Lower lobe of right lung (tissue), 2 donors: ENCODE measurements at places on chromosomes 5 and 9. TPM values are rescaled to one million over a fixed set of nuclear protein-coding genes. Genes with fewer than 3 reads are reported as not detected.

GRCh38 chr9:127943731-127944144, 6.1 kb upstream of the DPM2 start:
- peak; percentile 93 for DNase-seq
- no peak overlapping the region for H3K27ac ChIP-seq
- peaks cover 46% of the 10 kb centered on the region for H3K36me3 ChIP-seq
- no peaks in the 10 kb centered on the region for H3K27me3 ChIP-seq
- H3K4me1 ChIP-seq, result peaks cover 27% of the 10 kb centered on the region
- H3K4me3 ChIP-seq, result no peak overlapping the region

NPR3 gene
- total RNA-seq, result 35.8 TPM

DNA sequence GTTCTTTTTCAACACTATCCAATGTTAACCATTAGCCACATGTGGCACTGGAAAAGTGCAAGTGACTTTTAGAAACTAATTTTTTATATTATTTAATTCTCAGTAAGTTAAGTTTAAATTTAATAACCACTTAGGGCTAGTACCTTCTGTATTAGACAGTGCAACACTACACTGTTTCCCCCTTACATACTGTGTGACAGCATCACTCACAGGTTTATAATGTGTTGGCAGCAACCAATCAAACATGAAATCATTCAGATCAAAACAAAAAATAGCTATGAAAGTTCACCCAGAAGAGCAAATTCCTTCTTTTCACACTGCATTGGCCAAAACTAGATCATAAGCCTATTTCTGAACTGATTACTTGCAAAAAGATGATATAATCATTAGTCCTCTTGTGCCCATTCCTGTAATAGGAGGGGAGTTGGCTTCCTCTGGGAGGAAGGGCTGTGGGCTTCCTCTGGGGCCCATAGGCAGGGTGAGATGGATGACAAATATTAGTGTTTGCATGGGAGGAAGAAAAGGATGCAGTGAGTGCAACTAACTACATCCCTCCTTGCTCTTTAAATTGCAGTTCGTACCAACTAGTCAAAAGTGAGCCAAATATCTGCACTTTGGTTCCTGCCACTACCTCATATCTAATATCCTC, 708.1 kb upstream of the RGMB start:
- DNase-seq, result no peak
- H3K4me1 ChIP-seq, result no peaks in the 10 kb centered on the region
- no peaks in the 10 kb centered on the region for H3K27me3 ChIP-seq
- no peak overlapping the region for H3K27ac ChIP-seq

GRCh38 chr5:128778474-128778873, 186.8 kb upstream of the SLC27A6 start:
- no peaks in the 10 kb centered on the region for H3K36me3 ChIP-seq
- no peak for DNase-seq
- no peak overlapping the region for H3K27ac ChIP-seq
- no peak overlapping the region for H3K4me3 ChIP-seq
- no peaks in the 10 kb centered on the region for H3K27me3 ChIP-seq
- H3K4me1 ChIP-seq, result no peaks in the 10 kb centered on the region

PCDHB16 gene
- total RNA-seq, result 2.6 TPM

DNA sequence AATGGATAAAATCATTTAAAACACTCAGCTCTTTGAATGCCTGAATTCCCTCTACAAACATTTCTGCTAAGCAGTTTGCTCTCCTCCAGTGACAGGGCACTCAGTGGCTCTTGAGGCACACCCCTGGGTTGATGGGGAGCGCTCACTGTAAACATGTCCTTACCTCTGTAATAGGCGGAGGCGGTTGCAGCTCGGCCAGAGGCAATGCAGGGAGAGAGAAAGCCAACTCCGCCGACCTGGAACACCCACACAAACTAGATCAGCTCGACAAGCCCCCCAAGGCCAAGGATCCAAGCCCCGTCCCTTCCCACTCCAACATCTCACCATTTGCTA, 329 bp downstream of the CDC23 start:
- peaks cover 16% of the 10 kb centered on the region for H3K4me1 ChIP-seq
- peak overlapping the region; percentile 99 for H3K4me3 ChIP-seq
- no peaks in the 10 kb centered on the region for H3K27me3 ChIP-seq
- peak overlapping the region; percentile 88 for H3K27ac ChIP-seq

PCDHGA2 gene
- total RNA-seq, result 2.7 TPM

KCNMB1 gene
- 2.5 TPM for total RNA-seq

DNA sequence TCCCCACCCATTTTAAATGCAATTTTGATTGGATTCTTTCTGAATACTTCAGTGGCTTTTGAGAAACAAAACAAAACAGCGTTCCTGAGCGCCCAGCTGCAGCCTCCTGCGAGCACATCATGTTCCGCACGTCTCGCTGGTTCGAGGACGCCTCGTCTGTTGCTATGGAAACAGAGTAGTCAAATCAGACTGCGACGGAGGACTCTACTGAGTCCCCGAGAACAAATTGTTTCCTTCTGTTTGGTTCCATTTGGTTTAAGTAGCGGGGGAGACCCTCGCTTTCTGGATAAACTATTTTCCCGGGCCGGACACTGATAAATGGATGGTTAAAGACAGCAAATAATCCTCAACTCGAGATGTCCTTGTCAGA, 69.0 kb downstream of the SLC28A3 start:
- H3K4me1 ChIP-seq, result no peaks in the 10 kb centered on the region
- peak; percentile 62 for DNase-seq
- H3K27me3 ChIP-seq, result peaks cover 7% of the 10 kb centered on the region
- H3K36me3 ChIP-seq, result no peaks in the 10 kb centered on the region
- H3K27ac ChIP-seq, result no peak overlapping the region

- H3K4me3 ChIP-seq, result no peak overlapping the region
- H3K36me3 ChIP-seq, result peaks cover 89% of the 10 kb centered on the region
- peaks cover 20% of the 10 kb centered on the region for H3K4me1 ChIP-seq
Observed at GRCh38 chr9:123070198-123070597, 36.7 kb downstream of the GPR21 start.

GRCh38 chr9:133256686-133257091, 18.3 kb downstream of the ABO start:
- peaks cover 20% of the 10 kb centered on the region for H3K4me1 ChIP-seq
- no peak overlapping the region for H3K27ac ChIP-seq
- no peak overlapping the region for H3K4me3 ChIP-seq

DNA sequence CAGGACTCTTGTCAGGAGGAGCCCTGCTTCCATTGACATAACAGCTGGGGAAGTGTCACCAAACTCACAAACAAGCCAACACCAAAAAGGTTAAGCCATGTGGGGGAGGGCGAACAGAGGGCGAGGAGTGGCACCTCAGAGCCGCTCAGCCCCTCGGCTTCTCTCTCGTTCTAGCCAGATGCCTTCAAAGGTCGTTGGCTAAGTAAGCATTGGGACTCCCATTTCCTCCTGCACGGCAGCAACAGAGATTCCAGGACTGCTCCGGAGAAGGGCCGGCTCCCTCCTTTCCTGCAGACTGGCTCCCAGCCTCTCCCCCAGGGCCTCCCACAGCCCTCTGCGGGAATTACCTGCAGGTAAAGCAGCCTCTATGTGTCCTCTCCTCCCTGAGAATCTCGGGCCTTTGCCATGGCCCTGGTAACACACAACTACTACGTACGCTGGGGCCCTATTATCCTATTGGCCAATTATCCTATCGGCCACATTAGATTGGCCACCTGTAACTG, 52.1 kb upstream of the RNU6ATAC start:
- no peaks in the 10 kb centered on the region for H3K36me3 ChIP-seq
- DNase-seq, result peak; percentile 25
- H3K27me3 ChIP-seq, result no peaks in the 10 kb centered on the region

DNA sequence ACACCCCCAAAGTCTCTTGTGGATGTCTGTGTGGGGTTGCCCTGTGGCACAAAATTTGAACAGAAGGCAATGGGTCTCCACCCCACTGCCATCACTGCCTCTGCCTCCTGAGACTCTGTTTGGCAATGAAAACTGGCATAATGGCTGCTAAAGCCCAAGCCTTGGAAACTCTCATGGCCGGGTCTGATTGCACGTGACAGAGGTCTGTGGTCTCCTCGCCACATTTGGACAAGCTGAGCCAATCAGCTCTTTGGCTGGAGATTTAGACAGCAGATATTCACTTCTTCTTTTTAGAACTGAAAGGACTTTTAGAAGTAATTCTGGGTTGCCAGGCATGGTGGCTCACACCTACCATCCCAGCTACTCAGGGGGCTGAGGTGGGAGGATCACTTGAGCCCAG, 5.5 kb downstream of the GGTA1 start:
- H3K4me1 ChIP-seq, result peaks cover 18% of the 10 kb centered on the region
- H3K27ac ChIP-seq, result peak overlapping the region; percentile 41
- no peaks in the 10 kb centered on the region for H3K27me3 ChIP-seq

GRCh38 chr9:89160806-89161205, 17.8 kb downstream of the SHC3 start:
- no peaks in the 10 kb centered on the region for H3K27me3 ChIP-seq
- H3K4me3 ChIP-seq, result no peak overlapping the region
- DNase-seq, result no peak
- H3K36me3 ChIP-seq, result no peaks in the 10 kb centered on the region
- H3K4me1 ChIP-seq, result no peaks in the 10 kb centered on the region

CSF1R gene
- 78.2 TPM for total RNA-seq

DNA sequence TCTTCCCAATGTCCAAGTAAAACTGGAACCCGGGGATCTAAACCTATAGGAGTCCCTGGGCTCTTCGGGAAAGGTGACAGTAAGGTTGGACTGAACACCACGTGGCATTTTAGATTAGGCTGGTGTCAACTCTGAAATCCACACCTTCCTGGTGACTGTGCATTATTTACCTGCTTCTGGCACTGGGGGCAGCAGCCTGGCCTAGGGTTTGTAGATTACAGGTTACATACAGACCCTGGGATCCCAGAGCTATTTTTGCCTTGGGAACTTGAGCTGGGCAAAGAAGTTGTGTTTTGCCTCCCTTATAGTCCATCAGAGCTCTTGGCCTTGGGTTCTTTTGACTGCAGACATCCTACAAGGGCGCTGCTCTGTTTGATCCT, 173.2 kb downstream of the DAB2IP start:
- no peak overlapping the region for H3K27ac ChIP-seq
- DNase-seq, result no peak
- no peaks in the 10 kb centered on the region for H3K27me3 ChIP-seq
- no peaks in the 10 kb centered on the region for H3K36me3 ChIP-seq
- no peaks in the 10 kb centered on the region for H3K4me1 ChIP-seq

DNA sequence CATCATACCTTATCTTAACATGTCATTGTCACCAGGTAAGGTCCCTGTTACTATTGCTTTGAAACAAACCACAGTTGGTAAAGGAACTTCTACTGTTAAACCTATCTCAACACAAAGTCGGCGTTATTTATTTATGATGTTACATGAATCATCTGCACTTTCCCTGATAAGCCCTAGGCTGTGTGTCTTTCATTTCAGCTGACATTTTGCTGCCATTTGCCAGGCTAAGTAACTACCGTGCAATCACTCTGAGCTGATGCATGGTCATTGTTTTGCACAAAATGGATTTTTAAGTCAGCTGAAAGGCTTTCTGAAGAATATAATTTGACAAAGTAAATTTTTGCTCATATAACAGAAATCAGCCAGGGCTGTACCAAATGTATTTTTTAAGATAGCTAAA, 546.5 kb downstream of the ZNF608 start:
- H3K27me3 ChIP-seq, result no peaks in the 10 kb centered on the region
- no peaks in the 10 kb centered on the region for H3K36me3 ChIP-seq
- no peaks in the 10 kb centered on the region for H3K4me1 ChIP-seq
- no peak overlapping the region for H3K27ac ChIP-seq

DNA sequence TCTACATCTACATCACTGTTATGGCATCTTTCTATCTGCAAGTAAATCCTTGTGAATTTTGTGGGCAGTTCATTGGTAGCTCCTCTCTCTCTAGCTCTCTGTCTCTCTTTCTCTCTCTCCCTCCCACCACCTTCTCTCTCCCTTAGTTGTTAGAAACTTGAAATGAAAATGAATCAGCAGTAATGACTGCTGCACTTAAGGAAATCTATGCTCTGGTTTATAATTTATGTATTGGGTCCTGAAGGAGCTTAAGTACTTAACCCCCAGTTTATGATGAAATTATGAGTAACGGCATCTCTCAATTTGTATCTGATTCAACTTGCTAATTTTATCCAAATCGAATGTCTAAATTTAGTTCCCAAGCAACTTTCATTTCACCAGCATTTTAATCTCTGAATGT, 52.0 kb upstream of the PTGER4 start:
- H3K4me1 ChIP-seq, result no peaks in the 10 kb centered on the region
- H3K4me3 ChIP-seq, result no peak overlapping the region
- no peaks in the 10 kb centered on the region for H3K36me3 ChIP-seq
- H3K27me3 ChIP-seq, result no peaks in the 10 kb centered on the region

PLEKHG4B gene
- total RNA-seq, result 2.7 TPM

SPINK7 gene
- total RNA-seq, result not detected

DNA sequence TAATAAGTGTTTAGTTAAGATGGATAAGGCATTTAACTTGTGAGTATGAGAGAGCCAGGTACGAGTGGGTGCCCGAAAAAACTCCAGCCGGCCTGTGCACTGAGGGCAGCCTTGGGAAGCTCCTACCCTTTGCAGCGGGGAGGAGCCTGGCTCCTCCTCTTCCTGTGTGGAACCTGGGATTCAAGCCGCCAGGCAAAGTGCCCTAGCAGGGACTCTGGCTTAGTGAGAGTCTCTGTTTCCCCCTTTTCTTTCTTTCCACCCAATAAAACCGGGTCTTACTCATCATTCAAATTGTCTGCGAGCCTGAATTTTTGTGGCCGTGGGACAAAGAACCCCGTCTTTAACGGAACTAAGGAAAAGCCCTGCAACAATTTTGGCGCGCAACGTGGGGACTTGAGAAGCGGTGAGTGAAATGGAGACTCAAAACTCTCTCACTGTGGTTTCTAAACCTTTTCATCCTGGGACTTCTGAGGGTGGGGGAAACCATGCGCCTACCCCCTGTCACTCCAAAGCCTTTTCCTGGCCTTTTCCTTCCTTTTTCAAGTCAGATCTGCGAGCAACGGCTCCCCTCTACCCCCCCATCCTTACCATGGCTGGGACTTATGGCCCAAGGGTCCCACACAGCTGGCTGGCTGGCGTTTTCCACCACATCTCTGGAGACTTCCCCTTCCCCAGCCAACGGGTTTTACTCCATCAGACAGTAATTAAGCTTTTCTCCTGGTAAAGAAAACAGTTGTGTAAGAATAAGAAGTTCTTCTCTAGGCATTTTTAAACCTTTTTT, 535.7 kb upstream of the ACO1 start:
- H3K27me3 ChIP-seq, result no peaks in the 10 kb centered on the region
- DNase-seq, result peak; percentile 25

- no peak for DNase-seq
- H3K27me3 ChIP-seq, result no peaks in the 10 kb centered on the region
- H3K27ac ChIP-seq, result no peak overlapping the region
- no peaks in the 10 kb centered on the region for H3K36me3 ChIP-seq
- H3K4me1 ChIP-seq, result no peaks in the 10 kb centered on the region
Observed at GRCh38 chr5:31585895-31586270, 53.0 kb upstream of the PDZD2 start.

RUSC2 gene
- total RNA-seq, result 23.6 TPM

DNA sequence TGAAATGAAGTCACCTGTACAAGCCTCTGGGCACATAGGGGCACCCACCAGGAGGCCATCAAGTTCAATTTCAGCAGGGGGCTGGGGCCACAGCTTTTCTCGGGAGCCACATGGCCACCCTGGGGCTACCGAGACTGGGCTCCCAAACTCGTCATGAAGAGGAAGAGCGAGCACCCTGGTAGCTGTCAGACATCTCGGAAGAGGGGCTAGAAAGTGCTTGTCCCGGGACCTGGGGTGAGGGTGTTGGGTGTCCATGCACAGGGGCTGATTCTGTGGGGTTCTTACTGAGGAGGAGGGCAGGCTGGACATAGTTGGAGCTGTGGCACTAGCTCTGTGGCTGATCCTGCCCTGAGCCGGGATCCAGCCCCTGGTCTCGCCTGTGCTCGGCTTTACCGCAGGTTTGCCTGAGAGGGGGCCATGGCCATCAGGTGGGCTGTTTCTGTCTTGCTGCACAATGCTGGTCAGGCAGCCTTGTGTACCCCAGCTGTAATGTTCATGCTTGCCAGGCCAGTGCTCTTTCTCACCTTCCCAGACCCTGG, 70.3 kb downstream of the PHF2 start:
- no peaks in the 10 kb centered on the region for H3K4me1 ChIP-seq
- H3K27me3 ChIP-seq, result no peaks in the 10 kb centered on the region
- H3K27ac ChIP-seq, result no peak overlapping the region
- no peak for DNase-seq
